ENCODE measurements at places on chromosomes 5 and 9. TPM values are rescaled to one million over a fixed set of nuclear protein-coding genes. Genes with fewer than 3 reads are reported as not detected.

DNA sequence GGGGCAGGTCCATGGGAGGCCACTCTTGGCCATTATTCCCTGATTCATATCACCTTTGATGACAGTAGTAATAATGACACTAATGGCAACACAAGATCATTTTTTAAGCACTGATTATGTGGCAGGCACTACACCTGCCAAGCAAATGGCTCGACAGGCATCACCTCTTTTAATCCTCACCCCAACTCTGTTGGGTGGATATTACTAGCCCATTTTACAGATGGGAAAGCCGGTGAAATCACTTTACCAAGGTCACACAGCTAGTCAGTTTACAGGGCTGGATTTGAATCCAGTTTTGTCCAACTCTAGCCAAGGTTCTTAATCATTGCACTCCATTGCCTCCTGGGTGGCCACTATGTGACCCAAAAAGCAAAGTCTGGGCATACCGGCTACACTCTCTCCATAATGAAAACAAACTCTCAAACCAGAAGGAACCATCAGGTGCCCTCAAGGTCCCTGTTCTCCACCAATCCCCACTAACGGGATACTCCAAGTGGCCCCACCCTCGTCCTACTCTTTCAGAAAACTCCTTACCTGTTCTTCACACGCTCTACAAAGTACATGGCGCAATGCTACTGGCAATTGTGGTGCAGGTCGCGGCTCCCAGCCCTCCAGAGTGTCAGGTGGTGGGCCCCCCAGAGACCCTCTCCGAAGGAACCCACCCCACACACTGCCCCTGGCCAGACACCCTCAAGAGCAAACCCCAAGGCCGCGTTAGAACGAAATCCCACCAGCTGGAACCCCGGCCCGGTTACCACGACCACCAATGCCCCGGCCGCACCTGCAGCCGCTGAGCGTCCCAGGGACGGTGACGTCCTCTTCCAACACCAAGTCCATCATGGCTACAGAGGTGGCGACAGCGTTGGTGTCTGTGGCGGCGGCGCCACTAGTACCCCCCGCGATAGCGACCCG lies 572 bp downstream of the CDK5RAP2 start:
- no peaks in the 10 kb centered on the region for H3K27me3 ChIP-seq
- no peak for DNase-seq

- no peak overlapping the region for H3K4me3 ChIP-seq
- H3K36me3 ChIP-seq: no peaks in the 10 kb centered on the region
- H3K27ac ChIP-seq: peak overlapping the region; percentile 57
- H3K4me1 ChIP-seq: peaks cover 23% of the 10 kb centered on the region
Observed at GRCh38 chr5:77145666-77146065, 58.6 kb upstream of the ZBED3 start.

DNA sequence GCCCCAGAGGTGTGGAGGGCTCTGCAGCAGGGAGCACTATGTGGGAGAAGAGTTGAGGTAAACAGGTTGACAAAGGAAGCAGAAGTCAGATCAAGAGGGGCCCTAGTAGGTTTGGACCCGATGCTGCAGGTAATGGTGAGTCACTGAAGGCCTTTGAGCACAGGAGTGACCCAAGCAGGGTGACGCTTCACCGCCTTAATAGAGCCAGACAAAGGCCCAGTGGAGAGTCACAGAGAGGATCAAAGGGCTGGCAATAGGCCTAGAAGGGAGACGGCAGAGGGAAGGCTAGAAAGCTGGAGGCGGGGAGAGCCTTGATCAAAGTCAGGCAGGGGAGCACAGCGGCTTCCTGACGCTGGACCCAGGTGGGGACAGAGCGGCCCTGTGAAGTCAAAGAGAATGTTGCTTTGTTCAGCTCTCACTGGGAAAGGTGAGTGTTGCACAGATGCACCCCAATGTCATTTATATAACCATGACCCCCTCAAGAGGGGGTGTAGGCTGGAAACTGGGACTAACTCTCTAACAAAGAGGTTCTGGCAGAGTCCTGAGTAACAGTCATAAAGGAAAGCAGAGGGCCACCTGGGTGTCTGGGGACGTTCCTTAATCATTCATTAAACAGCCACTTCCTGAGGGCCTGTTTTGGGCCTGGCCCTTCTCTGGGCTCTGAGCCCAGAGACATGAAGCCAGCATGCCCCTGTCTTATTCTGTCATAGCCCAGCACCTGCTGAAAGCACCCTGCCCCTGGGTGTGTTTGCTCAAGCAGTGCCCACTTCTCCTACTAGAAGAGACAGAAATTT lies 9.8 kb upstream of the CPLX2 start:
- H3K4me3 ChIP-seq: no peak overlapping the region
- no peaks in the 10 kb centered on the region for H3K4me1 ChIP-seq
- no peak overlapping the region for H3K27ac ChIP-seq
- DNase-seq: no peak

DNA sequence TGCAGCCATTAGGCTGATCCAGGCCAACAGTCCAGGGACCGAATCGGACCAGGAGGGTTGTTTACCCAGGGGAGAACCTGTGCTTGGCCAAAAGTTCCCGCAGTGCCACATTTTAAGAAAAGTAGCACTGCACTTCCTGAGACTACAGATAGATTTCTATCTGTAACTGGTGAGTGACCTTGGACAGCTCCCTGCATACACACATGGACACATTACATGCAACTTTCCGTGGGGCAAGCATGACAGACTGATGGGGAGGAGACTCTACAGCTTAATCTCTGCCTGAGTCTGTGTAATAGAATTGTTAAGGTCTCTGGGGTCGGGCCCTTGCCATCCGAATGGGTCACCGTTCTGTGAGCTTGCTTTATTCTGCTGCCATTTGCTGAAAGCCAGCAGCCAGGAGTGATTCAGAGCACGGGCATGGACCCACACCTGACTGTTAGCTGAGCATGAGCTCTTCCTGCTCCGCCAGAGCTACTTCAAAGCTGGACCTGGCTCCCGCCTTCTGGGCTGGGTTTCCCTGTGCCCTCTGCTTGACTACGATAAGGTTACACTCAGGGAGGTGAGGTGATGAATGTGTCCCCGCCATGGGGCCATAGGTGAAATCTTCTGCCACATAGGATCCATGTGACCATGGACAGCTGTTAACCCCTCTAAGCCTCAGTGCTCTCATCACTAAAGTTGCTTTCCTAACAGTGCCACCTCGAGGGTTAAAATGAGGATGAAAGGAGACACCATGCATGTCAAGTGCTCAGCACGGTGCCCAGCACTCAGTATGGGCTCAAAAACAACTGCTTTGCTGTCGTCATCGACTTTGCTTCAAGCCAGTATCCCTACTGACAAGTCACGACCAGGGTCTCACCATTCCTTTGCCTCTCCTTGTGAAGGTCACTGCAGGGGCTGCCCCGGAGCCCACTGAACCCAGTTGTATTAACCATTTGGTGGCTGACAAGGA lies 200.0 kb downstream of the MELK start:
- no peak overlapping the region for H3K4me3 ChIP-seq
- H3K4me1 ChIP-seq: no peaks in the 10 kb centered on the region
- H3K27ac ChIP-seq: no peak overlapping the region
- no peak for DNase-seq

Gene THOC3
- total RNA-seq: 34.6 TPM

Gene DNM1
- total RNA-seq: 45.4 TPM

Gene APBA1
- 5.1 TPM for total RNA-seq

DNA sequence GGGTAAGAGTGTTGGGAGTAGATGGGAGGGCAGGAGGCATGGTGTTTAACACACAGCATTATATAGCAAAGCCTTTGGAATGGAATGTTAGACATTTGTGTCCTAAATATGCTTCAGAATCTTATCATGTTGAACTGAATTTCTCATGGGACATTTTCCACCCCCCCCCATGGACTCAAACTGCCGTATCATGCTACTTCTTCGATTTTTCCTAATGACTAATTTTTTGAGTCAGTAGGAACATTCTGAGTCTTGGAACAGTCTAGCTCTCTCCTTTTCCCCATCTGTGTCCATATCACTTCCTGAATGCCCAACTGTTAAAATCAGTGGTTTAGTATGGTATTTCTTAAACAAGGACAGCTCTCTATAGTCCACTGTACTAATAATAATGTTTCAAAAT lies 380.6 kb downstream of the TLE4 start:
- no peaks in the 10 kb centered on the region for H3K27me3 ChIP-seq
- no peak for DNase-seq
- H3K27ac ChIP-seq: no peak overlapping the region
- H3K36me3 ChIP-seq: no peaks in the 10 kb centered on the region
- peaks cover 3% of the 10 kb centered on the region for H3K4me1 ChIP-seq
- no peak overlapping the region for H3K4me3 ChIP-seq

- H3K36me3 ChIP-seq: no peaks in the 10 kb centered on the region
- no peak within 1 kb of the TSS for H3K4me3 ChIP-seq
- peaks cover 5% of the 10 kb centered on the region for H3K4me1 ChIP-seq
- H3K27ac ChIP-seq: no peak within 1 kb of the TSS
- DNase-seq: no peak
Observed at GRCh38 chr9:25678147-25678666, at the start of gene TUSC1. TUSC1 (minus strand) TSS chr9:25678444; CDS start chr9:25678312, 132 bp downstream.

- no peaks in the 10 kb centered on the region for H3K4me1 ChIP-seq
- peaks cover 17% of the 10 kb centered on the region for H3K27me3 ChIP-seq
- H3K27ac ChIP-seq: no peak overlapping the region
- no peak overlapping the region for H3K4me3 ChIP-seq
- H3K36me3 ChIP-seq: no peaks in the 10 kb centered on the region
Observed at GRCh38 chr5:134022333-134022732, 17.6 kb upstream of the VDAC1 start.

- H3K36me3 ChIP-seq: peaks cover 1% of the 10 kb centered on the region
- peaks cover 2% of the 10 kb centered on the region for H3K27me3 ChIP-seq
- peaks cover 16% of the 10 kb centered on the region for H3K4me1 ChIP-seq
- no peak overlapping the region for H3K4me3 ChIP-seq
- DNase-seq: no peak
Observed at GRCh38 chr9:114696814-114697544, 15.0 kb upstream of the TEX48 start.

Gene SPATA31A3
- not detected for total RNA-seq

- no peaks in the 10 kb centered on the region for H3K4me1 ChIP-seq
- H3K4me3 ChIP-seq: no peak overlapping the region
- H3K27me3 ChIP-seq: no peaks in the 10 kb centered on the region
- peaks cover 70% of the 10 kb centered on the region for H3K36me3 ChIP-seq
- DNase-seq: no peak
Observed at GRCh38 chr9:113289091-113289490, 13.6 kb downstream of the PRPF4 start.

Gene ST8SIA4
- total RNA-seq: not detected

DNA sequence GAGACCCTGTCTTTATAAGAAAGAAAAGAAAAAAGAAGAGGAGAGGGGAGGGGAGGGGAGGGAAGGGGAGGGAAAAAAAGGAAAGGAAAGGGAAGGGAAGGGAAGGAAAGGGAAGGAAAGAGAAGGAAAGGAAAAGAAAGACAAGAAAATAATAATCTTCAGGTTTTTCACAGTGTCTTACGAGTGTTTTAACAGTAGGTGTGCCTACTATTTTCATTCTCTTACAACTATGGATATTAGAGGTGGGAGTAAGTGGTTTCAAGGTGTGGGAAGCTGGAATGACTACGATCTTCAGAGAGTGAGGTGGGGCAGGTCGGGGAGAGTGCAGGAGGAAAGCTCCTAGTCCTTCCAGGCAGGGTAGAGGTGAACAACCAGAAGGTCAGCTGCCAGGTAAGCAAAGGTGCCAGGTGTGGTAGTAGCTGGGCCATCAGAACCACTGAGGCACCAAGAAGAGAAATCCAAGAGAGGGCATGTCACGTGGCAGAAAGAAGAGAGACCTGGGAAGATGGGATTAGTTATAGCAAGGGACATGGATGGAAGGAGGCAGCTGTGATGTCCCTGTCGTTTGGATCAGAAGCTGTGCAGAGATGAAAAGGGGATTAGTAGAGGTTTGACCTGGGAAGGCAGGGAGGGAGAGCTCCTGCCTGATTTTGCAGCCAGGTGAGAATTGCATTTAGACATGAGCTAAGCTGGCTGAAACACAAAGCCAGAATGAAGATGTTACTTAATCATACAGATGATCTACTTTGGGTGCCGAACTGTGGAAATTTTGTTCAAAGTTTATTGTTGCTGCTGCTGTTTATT lies 95.4 kb downstream of the OTULIN start:
- no peak for DNase-seq
- no peak overlapping the region for H3K27ac ChIP-seq
- no peaks in the 10 kb centered on the region for H3K4me1 ChIP-seq
- H3K4me3 ChIP-seq: no peak overlapping the region
- no peaks in the 10 kb centered on the region for H3K36me3 ChIP-seq

Gene TCERG1
- total RNA-seq: 44.2 TPM

DNA sequence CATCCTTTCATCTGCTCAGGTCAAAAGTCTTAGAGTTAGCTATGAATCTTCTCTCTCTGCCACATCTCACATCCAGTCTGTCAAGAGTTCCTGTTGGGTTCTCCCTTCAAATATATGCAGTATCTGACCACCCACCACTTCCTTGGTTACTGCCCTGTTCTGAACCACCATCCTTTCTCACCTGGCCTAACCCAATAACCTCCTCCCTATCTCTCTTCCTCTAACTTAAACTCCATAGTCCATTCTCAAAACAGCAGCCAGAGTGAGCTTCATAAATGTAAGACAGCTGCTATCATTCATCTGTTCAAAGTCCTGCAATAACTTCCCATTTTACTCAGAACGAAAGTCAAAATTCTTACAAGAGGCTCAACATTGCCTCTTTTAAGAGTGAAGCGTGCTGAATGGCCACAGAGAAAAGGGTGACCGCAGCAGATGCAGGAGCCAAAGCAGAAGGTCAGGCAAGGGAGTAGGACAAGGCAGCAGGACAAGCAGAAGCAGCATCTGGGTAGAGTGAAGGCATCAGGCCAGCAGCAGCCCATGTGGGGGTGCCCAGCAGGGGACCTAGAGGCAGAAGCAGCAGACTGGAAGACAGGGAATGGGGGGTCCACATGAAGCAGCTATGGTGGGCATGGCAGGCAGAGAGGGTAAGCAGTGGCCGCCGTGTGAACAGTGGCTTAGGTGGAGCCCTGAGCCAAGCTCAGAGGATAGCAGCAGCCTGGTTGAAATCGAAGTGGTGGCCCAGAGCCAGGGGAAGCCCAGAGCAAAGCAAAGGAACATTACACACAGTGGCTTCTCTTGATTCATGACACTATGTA lies 39.3 kb upstream of the CDC42SE2 start:
- H3K27ac ChIP-seq: no peak overlapping the region
- H3K4me3 ChIP-seq: no peak overlapping the region
- H3K4me1 ChIP-seq: peaks cover 2% of the 10 kb centered on the region
- DNase-seq: no peak
- no peaks in the 10 kb centered on the region for H3K36me3 ChIP-seq

Gene ADGRV1
- total RNA-seq: 0.99 TPM

DNA sequence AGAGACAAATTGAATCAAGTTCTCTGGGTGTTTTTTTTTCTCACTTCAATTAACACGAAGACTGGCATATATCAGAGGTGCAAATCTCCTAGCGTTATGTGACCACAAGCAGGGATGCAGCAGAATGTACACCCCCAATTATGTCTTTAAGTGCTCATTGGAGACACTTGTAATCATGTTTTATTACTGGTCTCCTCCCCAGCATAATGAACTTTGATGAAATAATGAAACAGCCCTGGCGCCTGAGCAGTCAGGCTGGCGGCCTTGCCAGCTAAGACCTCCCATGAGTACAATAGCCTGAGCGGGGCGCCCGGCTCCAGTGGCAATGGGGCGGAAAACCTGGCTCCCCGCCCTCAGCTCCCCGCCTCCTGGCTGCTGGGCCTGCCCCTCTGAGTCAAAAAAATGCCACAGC lies 209.4 kb upstream of the MSX2 start:
- H3K36me3 ChIP-seq: no peaks in the 10 kb centered on the region
- DNase-seq: no peak
- H3K27ac ChIP-seq: no peak overlapping the region
- H3K4me3 ChIP-seq: no peak overlapping the region
- peaks cover 3% of the 10 kb centered on the region for H3K4me1 ChIP-seq
- peaks cover 19% of the 10 kb centered on the region for H3K27me3 ChIP-seq

Gene TAS2R1
- not detected for total RNA-seq
